ENCODE measurements at places on chromosomes 7 and 10. TPM values are rescaled to one million over a fixed set of nuclear protein-coding genes. Genes with fewer than 3 reads are reported as not detected.

HMX2 gene
- polyA plus RNA-seq, result not detected

PRSS37 gene
- not detected for polyA plus RNA-seq

EEPD1 gene
- 7.5 TPM for polyA plus RNA-seq

KIN gene
- 7.7 TPM for polyA plus RNA-seq

ACSM6 gene
- not detected for polyA plus RNA-seq
